Fibroblast of the aortic adventitia (primary cell): ENCODE measurements at places on chromosomes 2 and 18. TPM values are rescaled to one million over a fixed set of nuclear protein-coding genes. Genes with fewer than 3 reads are reported as not detected.

Gene ERMN
- total RNA-seq: 0.18 TPM in 1 of 2 replicates, not detected in the other

Gene DSG2
- 4.2 and 5.6 TPM in 2 replicates for total RNA-seq

Gene SERPINB13
- not detected in 2 replicates for total RNA-seq

Gene UGT1A8
- 0.09 TPM in 1 of 2 replicates, not detected in the other for total RNA-seq

Gene PROKR1
- total RNA-seq: not detected in 2 replicates

Gene PSD4
- total RNA-seq: 0.82 and 5.1 TPM in 2 replicates

Gene PCARE
- total RNA-seq: under 0.01 and 0.08 TPM in 2 replicates

Gene DYSF
- total RNA-seq: 0.18 and 1.2 TPM in 2 replicates

Gene ANKRD29
- 6.1 and 17.4 TPM in 2 replicates for total RNA-seq

Gene REEP1
- 0.27 TPM in 1 of 2 replicates, not detected in the other for total RNA-seq

Gene CPO
- total RNA-seq: 0.18 TPM in 1 of 2 replicates, not detected in the other

DNA sequence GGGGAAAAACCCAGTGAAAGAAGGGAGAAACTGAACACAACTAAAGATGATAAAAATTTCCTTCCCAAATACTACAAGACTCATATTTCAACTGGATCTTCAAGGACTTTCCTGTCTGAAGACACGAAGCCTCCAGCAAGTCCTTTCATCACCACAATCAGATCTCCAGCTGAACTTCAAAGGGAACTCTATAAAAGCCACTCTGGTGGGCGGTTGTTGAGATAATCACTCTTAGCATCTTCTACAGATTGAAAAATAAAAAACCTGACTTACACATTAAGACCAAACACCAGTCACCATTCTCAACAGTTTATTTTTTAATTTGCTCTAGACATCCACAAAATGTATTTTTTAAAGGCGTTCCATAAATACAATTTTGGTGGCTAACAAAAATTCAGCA lies 4.4 kb downstream of the REV1 start:
- no peak for DNase-seq

- DNase-seq: no peak
These were observed 44.6 kb upstream of the ACTR3 start for GRCh38 chr2:113845261-113845660.

DNA sequence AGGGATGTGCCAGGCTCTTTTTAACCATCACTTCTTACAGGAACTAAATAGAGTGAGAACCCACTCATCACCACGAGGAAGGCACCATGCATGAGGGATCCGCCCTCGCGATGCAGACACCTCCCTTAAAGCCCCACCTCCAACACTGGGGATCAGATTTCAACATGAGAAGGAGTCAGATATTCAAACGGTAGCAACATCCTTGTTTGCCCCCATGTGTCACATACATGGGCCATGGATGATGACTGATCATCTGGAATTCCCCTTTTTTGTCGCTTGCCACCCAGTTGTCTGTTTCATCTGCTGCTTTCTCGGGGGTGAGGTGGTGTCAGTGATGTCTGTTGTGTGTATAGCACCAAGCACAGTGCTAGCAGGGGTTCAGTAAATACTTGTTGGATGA lies 57.9 kb downstream of the NCK2 start:
- DNase-seq: no peak

- DNase-seq: no peak
These were observed 18.7 kb upstream of the PUM2 start for GRCh38 chr2:20369366-20369765.

DNA sequence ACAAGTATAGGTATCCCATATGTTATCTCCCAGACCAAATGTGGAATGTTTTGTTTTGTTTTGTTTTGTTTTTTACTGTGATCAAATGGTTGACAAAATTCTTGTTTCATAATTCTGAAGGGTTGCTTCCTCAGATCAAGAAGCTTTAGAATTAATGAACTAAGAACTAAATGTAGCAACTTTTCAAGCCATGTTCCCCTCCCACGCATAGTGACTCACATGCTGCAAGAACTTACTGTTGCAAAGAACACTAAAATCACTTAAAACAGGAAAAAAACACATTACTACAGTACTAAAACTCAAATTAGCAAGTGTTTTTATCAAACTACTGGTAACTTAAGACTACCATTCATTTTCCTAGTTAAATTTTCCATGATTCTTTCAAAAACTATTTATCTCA lies 30.6 kb downstream of the HNRNPLL start:
- peak; percentile 80 for DNase-seq

- peak; percentile 76 for DNase-seq
These were observed 11.9 kb upstream of the KIDINS220 start for GRCh38 chr2:8849327-8849726.

GRCh38 chr2:1482981-1483380 lies 69.7 kb downstream of the TPO start:
- DNase-seq: no peak

DNA sequence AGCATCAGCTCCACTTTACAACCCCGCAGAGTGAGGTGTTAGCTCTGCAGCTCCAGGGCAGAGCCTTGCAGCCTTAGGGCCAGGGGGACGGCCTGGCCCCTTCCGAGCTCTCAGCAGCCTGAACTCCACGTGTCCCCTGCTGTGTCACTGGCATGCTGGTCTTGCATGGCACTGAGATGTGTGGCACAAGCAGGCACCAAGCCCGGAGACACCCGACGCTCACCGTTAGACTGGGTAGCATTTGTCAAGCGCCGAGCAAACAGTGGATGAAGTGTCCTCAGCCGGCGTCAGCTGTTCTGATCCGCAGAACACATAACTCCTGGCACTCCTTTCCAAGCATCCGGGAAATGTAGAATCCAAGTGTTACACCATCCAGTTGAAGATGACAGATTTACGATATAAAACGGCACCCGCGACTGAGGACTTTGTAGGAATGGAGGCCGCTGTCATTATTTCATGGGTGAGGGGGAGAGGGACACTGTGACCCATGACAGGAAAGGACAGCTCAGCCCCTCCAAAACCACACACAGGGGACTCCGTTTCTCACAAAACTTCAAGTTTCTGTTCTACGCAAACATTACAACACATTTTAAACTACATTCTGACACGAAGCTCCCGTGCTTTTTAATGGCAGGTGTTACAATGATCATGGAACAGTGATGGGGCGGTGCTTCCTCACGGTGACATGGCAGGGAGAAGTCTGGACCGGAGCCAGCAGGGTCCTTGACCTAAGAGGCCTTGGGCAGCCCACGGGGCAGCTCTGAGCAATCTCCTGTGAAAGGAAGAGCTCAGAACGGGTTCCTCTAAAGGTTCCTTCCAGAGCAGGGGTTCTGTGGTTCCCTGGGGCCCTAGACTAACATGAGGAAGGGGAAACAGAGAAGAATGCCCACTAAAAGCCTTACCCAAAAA lies 89.4 kb downstream of the HDAC4 start:
- no peak for DNase-seq

- no peak for DNase-seq
These were observed 2.4 kb downstream of the TLX2 start for GRCh38 chr2:74516650-74517049.
